A549 treated with Mapracorat at 1 μM for 4 hours (cell line): ENCODE measurements at places on chromosomes 13 and 19. TPM values are rescaled to one million over a fixed set of nuclear protein-coding genes. Genes with fewer than 3 reads are reported as not detected.

The SULT2A1 gene
- not detected in 5 replicates for total RNA-seq

The ZNF235 gene
- 2.8 to 3.9 TPM (median 3.0 TPM) in 5 replicates for total RNA-seq

The CAMSAP3 gene
- 4.0 to 6.3 TPM (median 5.3 TPM) in 5 replicates for total RNA-seq

The C1QTNF9B gene
- not detected in 5 replicates for total RNA-seq

The POU2F2 gene
- total RNA-seq, result 0.18 to 0.65 TPM (median 0.45 TPM) in 5 replicates
